Endothelial cell of umbilical vein (primary cell): ENCODE measurements at places on chromosomes 5 and 9. TPM values are rescaled to one million over a fixed set of nuclear protein-coding genes. Genes with fewer than 3 reads are reported as not detected.
A peak's percentile ranks its signal among the peaks of the same experiment; 100 is the strongest.

- DNase-seq: no peak
- H3K27ac ChIP-seq: no peak overlapping the region
- H3K4me1 ChIP-seq: no peaks in the 10 kb centered on the region
Measured at GRCh38 chr5:91301106-91301846, 81.8 kb downstream of the ARRDC3 start.

Gene N4BP3
- 38.2 and 40.3 TPM in 2 replicates for total RNA-seq

Gene JAKMIP2
- total RNA-seq: not detected in 2 replicates

DNA sequence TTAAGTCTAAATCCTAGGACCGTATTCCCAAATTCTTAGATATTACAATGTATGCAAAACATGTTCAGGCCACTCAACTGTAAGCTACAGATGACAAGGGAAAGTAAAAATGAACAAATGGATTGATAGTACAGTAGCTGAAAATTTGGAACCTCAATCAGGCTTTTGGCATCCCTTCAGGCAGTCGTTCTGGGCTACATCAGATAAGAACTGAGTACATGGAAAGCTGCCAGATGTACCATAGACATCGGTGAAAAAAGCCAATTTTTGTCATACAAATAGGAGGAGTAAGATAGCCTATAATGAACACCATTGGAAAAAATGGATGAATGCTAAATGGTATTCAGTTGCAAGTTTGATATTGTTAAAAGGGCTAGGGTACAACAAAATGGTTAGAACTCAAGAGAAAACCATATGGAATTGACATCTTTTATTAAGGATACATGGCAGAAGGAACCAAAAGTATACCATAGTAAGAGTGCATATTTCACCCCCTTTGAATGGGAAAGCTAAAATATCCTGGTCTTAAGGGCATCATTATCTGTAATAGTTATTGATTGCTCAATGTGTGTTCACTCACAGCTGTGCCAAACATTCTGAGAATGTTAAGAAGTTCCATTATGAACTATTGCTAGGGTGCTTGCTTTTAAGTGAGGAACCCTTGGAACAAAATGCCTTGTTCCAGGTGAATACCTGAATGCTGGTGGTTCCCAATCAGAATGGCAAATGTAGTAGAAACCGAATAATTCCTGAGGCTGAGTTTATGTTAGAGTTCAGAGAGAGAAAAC, 86.4 kb downstream of the NR3C1 start:
- peaks cover 43% of the 10 kb centered on the region for H3K4me1 ChIP-seq
- peak; percentile 57 for DNase-seq
- no peak overlapping the region for H3K4me3 ChIP-seq
- H3K27ac ChIP-seq: no peak overlapping the region
- H3K36me3 ChIP-seq: no peaks in the 10 kb centered on the region
- no peaks in the 10 kb centered on the region for H3K27me3 ChIP-seq

DNA sequence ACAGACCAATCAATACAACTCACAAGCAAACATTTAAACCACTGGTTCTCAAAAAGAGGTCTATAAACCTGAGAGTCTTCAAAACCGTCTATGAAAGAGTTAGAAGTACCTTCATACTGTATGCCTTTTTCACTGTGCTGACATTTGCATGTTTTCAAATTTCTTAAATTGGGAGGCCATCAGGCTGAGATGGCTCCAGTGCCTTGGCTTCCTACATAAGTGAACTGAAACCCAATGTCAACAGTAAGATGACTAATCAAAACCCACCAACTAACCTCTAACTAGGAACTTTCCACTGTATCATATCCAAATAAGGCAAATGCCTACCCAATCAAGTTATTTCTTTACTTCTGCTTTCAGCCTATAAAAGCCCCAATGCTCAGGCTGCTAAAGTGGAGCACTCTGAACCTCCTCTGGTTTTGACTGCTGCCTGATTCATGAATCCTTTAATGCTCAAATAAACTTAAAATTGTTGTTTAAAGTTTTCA, 35.1 kb downstream of the FAM13B start:
- peaks cover 2% of the 10 kb centered on the region for H3K36me3 ChIP-seq
- peaks cover 16% of the 10 kb centered on the region for H3K4me1 ChIP-seq
- no peaks in the 10 kb centered on the region for H3K27me3 ChIP-seq
- H3K27ac ChIP-seq: no peak overlapping the region
- peak; percentile 6 for DNase-seq
